ENCODE measurements at places on chromosomes 11 and 22.

DNA sequence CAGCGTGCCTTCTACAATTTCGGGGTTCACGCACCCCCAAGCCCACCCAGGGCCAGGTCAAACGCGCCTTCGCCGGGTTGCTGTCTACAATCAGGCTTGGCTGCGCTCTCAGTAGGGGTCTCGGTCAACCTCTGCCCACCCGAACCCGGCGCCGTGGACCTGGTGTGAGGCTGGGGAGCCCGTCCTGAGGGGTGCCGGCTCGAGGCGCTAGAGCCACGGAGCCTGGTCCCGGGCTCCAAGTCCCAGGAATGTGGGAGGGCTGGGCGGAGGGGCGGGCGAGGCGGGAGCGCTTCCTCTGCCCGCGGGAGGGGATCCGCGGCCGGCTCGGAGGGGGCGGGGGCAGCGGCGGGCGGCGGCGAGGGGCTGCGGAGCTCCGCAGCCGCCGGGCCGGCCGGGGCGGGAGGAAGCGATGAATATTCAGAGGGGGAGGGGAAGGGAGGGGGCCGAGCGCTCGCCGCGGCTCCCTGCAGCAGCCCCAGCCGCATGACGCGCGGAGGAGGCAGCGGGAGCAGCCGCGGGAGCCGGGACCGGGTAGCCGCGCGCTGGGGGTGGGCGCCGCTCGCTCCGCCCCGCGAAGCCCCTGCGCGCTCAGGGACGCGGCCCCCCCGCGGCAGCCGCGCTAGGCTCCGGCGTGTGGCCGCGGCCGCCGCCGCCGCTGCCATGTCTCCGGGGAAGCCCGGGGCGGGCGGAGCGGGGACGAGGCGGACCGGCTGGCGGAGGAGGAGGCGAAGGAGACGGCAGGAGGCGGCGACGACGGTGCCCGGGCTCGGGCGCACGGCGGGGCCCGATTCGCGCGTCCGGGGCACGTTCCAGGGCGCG, at the start of gene PTPRJ:
PTPRJ (plus strand) TSS at position 472 of the 819 bp plus-strand sequence. CDS start 354 bp downstream, outside the sequence.
- peak; percentile 41 for DNase-seq

DNA sequence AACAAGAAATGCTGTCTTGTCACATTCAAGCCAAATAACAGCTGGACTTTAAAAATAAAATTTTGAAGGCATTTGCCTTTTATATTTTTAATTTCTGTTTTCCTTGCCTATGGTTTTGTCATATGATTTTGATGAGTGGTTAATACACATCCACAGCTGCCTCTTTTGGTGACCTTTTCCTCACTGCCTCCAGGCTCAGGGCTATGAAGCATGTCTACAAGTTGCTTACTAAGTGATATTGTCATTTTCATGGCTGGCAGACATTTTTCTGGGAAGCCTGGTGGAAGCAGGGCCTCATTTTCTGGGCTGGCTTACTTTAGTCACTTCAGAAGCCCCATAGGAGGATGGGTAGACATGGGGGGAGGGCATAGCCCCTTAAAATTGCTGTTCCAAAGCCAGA, 344.9 kb downstream of the SOX6 start:
- no peak for DNase-seq

GRCh38 chr22:36461665-36462649, 19.5 kb downstream of the TXN2 start:
- no peak for DNase-seq

DNA sequence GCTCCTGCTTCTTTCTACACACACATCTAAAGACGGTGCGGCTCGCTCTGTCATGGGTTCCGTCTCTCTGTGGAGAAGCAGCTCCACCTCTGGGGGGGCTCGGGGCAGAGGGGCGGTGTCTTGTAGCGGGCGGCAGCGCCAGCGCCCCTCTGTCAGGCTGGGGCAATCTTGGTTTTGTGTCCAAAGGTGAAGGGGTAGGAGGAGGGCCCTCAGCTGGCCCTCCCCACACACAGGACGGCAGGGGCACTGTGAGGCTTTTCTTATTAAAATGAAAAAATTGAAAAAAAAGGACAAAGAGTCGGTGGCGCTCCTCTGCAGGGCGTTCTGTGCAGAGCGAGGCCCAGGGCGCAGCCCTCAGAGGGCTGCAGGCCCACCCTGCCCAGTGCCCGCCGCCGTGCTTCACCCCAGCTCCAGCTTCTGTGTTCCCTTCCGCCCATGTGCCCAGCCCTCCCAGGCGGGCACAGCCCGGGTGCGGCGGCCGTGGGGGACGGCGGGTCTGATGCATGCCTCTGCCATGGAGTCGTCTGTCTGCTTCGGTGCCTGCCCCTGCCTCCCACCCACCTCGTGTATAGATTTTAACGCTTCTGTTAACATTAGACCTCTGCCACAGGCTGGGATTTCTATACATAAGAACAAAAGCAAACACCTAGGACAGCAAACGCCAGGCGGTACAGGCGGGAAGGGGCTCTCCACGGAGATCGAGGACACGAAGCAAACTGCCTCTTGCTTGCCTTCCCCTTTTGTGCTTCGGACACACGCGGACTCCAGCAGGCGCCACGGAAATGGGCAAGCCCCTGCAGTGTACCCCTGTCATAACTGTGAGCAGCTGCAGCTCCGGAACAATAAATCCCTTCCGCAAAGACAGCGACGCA, 24.5 kb downstream of the MOB2 start:
- no peak for DNase-seq

- DNase-seq = no peak
Observed at GRCh38 chr11:114725623-114726022, 47.3 kb downstream of the NXPE2 start.

- DNase-seq = peak; percentile 27
Observed at GRCh38 chr11:77046060-77046501, 11.9 kb downstream of the B3GNT6 start.

GRCh38 chr11:68734111-68734510, 17.2 kb downstream of the TESMIN start:
- DNase-seq = no peak
